ENCODE measurements at places on chromosomes 5 and 9.

- no peak for DNase-seq
Observed at GRCh38 chr5:180347702-180348101, 5.4 kb downstream of the GFPT2 start.

- DNase-seq, result no peak
Observed at GRCh38 chr9:129602598-129603415, 18.1 kb downstream of the C9orf50 start.

GRCh38 chr9:129316281-129317030 lies 138.4 kb upstream of the IER5L start:
- no peak for DNase-seq

- DNase-seq, result no peak
Observed at GRCh38 chr5:14467886-14468285, 113.7 kb upstream of the OTULINL start.

DNA sequence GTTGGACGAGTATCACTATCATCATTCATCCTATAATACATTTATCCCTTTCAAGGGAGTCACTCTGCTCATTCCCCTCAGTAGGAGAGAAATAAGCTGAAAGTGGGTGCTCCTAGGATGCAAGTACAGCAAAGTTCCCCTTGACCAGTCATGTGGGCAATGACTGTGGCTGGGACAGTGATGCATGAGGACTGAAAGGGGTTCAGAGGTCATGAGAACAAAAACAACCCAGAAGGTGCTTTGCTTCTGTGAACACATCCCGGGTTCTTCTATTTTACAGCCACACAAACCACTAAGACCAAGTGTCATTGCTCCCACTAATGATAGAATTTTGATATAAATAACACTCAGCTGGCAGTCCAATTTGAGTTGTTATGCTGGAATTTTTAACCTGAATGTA lies 177.8 kb upstream of the ADCY2 start:
- DNase-seq, result no peak

- DNase-seq, result no peak
Observed at GRCh38 chr9:33750307-33750838, 45.0 kb upstream of the PRSS3 start.

DNA sequence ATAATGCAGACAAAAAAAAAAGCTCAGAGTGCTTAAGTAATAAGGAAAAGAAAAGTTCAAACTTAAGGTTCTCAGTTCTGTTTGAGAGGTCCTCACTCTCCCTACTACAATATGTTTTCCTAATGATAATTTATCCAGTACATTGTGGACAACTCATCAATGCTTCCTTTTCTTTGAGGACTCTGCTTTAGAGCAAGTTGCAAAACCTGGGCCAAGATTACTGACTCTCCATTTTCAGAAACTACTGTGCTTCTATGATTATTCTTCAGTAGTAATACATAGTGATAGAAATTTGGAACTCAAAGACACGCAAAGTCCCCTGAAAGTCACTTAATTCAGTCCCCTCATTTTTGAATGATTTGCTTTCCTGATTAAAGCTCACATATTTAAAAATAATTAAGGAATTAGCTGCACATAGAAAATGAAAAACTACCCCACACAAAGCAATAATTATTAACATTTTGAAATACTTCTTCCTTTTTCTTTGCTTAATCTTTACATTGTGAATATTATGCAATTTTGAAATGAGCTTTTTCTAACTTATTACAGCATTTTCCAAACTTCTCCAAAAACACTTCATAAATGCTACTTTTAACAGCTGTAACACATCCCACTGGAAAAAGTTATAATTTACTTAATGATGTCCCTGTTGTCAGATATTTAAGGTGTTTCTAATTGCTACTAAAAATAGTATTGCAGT lies 11.2 kb downstream of the CDKN2A start:
- no peak for DNase-seq

GRCh38 chr5:52767766-52768480 lies 19.8 kb upstream of the ITGA1 start:
- no peak for DNase-seq

- DNase-seq, result no peak
Observed at GRCh38 chr5:17619354-17619753, 9.2 kb downstream of the TAF11L12 start.

- DNase-seq, result no peak
Observed at GRCh38 chr9:128096616-128097536, 28.8 kb downstream of the SLC25A25 start.

DNA sequence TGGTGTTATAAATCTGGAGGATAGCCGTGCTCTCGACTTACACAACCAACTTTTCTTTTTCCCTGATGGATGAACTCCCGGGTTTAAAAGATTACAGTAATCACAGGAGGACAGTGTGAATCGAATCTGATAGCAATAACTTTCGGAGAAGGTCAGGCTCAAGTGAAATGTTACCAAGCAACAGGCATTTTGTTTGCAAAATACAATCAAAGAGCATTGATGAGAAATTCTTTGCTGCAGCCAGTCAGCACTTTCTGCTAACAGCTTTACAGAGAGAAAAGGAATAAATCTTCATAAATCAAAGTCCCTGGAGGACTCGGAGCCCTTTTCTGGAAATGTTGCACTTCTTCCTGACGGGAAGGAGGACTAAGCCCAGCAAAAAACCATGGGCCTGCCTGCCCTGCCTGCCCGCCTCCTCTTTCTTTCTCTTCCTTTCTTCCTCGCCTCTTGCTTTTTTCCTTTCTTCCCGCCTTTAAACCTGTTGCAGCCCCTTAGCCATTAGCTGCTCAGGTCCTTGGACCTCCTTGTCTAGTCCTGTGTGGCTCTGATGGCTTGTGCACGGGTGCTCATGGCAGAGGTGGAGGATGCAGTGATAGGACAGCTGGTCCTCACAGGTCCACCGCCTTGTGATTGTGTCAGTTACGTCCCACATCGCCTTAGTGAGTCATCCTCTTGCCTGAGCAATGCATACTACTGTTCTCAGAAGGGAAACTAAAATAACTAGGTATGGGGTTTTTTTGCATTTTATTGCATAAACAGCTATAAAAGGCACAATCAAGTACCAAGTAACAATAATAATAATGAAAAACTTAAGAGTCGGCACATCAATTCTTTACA lies 6.2 kb downstream of the DMRT3 start:
- DNase-seq, result no peak

GRCh38 chr9:135783540-135784245 lies 81.7 kb downstream of the KCNT1 start:
- DNase-seq, result no peak
